ENCODE measurements at places on chromosomes 4 and X.
A peak's percentile ranks its signal among the peaks of the same experiment; 100 is the strongest.

GRCh38 chr4:79163981-79164490 lies 161.8 kb downstream of the NAA11 start:
- no peak for DNase-seq

DNA sequence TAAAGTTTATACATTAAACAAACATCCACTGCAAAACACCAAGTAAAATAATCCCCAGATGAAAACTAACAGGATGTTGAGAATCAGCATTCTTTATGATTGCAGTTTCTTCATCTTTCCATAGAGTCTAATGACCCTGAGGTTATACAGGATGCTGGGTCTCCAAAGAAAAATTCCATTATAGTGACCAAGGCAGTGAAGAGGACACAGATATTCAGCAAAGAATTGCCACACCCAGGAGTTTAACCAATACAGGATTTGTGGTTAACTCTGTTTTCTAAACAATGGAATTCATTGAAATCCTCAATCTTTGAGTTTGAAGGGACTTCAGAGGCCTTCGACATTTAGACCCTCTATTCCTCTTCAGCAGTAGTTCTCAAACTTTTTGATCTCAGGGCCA lies 76.2 kb upstream of the ESX1 start:
- DNase-seq, result no peak

- no peak for DNase-seq
Measured at GRCh38 chr4:134072137-134072536, 129.5 kb downstream of the PABPC4L start.

- DNase-seq, result no peak
Measured at GRCh38 chr4:171612907-171613306, 200.3 kb upstream of the GALNTL6 start.

DNA sequence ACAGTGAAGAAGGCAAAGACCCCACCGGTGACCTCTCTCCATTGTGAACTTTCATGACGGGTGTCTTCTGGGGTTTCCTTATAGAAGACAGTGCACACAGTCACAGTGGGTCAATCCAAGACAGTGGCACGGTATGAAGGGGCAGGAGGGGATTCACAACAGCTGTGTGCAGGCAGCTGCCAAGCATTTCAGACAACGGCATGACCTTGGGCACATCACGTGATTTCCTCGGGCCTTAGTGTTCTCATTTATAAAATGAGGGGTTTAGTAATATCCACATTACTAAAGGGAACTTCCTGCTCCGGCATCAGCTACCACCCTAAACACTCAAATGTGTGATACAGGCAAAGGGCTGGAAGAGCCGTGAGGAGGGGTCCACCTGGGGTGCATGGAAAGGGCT lies 42.9 kb downstream of the RBM47 start:
- DNase-seq, result no peak

- peak; percentile 45 for DNase-seq
Measured at GRCh38 chr4:173168396-173169177, at the start of gene GALNT7. Gene GALNT7, plus strand, starts transcription at chr4:173168811. Its CDS starts 25 bp downstream, at chr4:173168836.

DNA sequence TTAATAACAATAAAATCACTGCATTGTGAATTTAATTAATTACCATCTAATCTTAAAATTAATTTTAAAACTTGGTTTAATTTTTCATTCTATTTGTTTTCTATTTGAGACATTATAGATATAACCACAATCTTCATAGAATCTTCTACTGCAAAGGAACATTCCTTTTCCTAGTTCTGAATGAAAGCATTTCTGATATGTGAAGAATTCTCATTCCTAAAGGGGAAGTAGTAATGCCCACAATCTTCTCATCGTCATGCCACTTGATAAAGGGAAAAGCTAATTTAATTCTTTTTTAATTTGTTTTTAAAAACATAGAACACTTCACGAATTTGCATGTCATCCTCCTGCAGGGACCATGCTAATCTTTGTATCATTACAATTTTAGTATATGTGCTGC lies 23.7 kb downstream of the MGARP start:
- DNase-seq, result no peak

DNA sequence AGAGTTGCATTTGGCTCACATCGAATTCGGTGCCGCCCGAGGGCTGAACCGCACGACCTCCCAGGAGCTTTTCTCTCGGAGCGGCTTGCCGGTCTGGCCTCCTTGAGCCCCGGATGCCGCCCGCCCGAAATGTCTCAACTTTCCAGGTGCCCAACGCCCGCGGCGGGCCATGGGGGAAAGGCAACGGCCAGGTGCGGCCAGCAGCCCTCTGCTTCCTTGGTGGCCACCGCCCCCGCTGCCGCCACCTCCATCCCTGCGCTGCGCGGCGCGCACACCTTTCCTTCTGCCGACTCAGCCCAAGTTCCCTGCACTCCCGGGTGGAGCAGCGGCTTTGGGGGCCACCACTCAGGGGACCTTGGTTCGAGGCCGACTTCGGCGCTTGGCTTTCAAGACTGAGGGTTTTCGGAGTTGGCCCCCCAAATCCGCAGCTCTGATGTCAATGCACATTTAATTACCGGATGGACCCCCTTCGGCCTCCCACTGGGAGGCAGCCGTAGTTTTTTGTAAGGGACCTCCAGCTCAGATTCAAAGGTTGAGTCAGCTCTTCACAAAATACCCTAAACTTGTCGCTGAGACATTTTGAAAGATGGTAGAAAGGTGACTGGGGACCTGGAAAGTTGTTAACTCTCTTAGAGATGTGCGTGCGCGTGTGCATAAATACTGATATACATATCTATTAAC lies 1.1 kb downstream of the AFF2 start:
- DNase-seq, result no peak

DNA sequence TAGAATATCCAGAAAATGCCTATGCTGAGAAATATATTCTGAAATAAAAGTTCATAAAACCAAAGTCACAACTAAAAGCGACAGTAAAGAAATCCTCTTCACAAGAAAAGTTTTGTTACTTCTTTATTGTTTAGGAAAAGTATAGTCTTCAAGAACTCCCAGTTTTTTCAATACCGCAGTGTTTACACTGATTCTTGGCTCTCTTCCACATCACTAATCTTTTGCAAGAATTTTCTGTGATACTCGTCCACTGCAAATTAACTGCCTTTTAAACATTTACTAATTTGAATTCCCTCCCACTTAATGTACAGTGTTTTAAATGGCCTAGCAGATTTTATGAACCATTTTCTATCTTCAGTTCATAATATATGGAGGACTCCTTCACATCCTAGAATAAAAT lies 65.1 kb downstream of the HPGDS start:
- no peak for DNase-seq

GRCh38 chr4:102328045-102328444 lies 17.2 kb downstream of the SLC39A8 start:
- DNase-seq, result no peak

All from T-helper 2 cell (primary cell).